Cerebellum (tissue), 4 donors: ENCODE measurements at places on chromosomes 2 and 18. TPM values are rescaled to one million over a fixed set of nuclear protein-coding genes. Genes with fewer than 3 reads are reported as not detected.

Gene GAL3ST2
- total RNA-seq: 0.45 TPM

Gene PSMA8
- total RNA-seq: not detected

Gene AGXT
- not detected for total RNA-seq

Gene FKBP7
- total RNA-seq: 12.6 TPM

Gene MBOAT2
- total RNA-seq: 129 TPM

Gene SCYGR4
- total RNA-seq: not detected

Gene IL36A
- not detected for total RNA-seq

Gene COL4A3
- 5.4 TPM for total RNA-seq

Gene MSGN1
- total RNA-seq: not detected

Gene KCTD1
- 43.4 TPM for total RNA-seq

Gene TLX2
- not detected for total RNA-seq

Gene EPB41L3
- total RNA-seq: 61.2 TPM

Gene CFC1
- total RNA-seq: 1.3 TPM
